Posterior vena cava (tissue), 2 donors: ENCODE measurements at places on chromosomes 2 and 18. TPM values are rescaled to one million over a fixed set of nuclear protein-coding genes. Genes with fewer than 3 reads are reported as not detected.

Gene IMPA2
- 14.9 TPM for total RNA-seq

Gene RAB6C
- total RNA-seq = not detected

Gene SAP130
- total RNA-seq = 18.6 TPM

Gene PDE1A
- total RNA-seq = 15.1 TPM

Gene BCL2L11
- total RNA-seq = 10.4 TPM

Gene INHA
- 0.37 TPM for total RNA-seq

Gene MYOM1
- total RNA-seq = 42.1 TPM

GRCh38 chr2:104865096-104865470 lies 11.2 kb downstream of the POU3F3 start:
- no peak for DNase-seq

DNA sequence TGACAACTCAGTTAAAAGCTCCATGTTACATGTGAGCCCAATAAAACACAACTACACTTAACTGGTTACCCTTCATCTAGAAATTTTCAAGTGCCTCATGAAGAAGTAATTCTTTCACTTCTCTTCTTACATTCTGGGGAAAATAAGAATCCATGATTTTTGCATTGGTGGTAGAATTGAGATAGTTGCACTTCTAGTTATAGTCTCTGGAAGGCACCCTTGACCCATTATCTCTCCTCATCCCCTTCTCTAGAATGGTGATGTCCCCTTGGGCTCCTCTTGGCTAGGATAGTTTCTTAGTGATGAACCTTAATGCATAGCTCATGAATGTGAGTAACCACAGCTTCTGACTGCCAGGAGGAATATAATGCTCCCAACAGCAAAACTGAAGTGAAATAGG lies 3.6 kb downstream of the LGALSL start:
- DNase-seq = no peak

DNA sequence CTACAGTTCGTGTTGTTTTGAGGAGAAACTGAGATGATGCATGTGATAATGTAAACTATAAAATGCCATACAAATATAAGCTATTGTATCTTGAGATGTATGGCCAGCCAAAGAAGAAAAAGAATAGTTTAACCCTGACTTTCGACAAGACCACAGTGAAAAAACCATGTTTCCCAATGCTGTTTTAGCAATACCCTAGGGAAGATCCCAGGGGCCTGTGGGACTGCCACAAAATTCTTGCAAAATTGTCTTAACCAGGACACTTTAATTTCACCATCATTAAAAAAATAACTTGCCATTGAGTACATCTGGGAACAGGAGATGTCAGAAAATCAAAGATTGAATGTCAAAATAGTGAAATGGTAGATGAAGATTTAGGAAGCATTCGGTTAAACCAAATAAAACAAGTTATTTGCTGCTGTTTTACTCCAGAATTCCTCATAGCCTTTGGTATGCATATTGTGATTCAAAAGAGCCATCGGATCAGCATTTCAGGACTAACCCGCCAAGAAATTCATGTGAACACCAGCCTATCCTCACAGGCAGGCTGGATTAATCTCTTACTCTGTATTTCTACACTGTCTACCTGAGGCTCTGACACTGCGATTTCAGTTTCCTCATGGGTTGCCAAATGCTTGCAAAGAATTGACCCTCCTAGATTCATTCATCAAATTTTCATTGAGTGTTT lies 49.0 kb upstream of the SP3 start:
- no peak for DNase-seq

GRCh38 chr2:86337244-86337835 lies at the start of gene REEP1:
REEP1 (minus strand) TSS chr2:86337626; CDS start chr2:86337510, 116 bp downstream.
- no peak for DNase-seq

GRCh38 chr18:76467371-76468190 lies 27.5 kb downstream of the ZNF516 start:
- DNase-seq = no peak

GRCh38 chr18:23918395-23919032 lies 96.0 kb upstream of the TTC39C start:
- DNase-seq = peak; percentile 90

DNA sequence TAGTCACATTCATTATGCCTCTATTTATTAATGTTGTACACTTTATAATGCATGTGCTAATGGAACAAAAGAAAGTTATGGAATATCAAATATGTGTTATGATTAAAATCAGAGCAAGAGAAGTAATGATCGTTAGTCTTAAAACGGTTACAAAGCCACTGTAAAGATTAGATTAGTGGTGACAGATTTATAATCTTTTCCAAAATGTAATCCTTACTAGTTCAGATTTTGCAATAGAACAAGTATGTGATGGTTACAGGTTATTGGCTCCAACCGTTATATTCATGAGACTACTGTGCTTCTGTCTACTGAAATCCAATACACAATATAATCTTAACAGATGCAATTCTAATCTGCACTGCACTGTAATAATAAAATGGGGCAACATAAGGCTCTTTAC lies 180.6 kb downstream of the ZNF521 start:
- no peak for DNase-seq

DNA sequence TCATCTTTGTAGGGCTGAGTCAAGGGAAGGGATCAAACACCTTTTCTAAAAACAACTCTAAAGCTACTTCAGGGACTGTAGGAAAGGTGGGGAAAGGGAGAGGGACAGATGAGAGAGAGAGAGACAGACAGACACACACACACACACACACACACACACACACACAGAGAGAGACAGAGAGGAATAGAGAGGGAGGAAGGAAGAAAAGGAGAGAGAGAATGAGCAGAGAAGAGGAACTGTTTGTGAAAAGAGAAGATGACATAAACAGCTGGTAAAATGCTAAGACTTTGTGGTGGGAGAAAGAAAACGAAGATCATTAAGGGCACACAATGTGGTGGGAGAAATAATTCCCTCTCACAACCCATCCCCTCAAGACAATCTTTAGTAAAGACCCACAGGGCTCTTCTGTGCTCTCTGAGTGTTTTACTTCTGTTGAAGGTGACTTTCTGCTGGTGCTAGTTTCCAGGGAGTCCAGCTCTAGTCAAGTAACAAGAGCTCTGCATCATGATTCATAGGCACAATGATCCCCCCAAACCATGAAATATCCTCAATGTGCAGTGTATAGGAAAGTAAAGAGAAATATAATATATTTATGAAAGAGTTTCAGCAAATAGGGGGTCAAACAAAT lies 77.2 kb upstream of the STK17B start:
- DNase-seq = no peak

DNA sequence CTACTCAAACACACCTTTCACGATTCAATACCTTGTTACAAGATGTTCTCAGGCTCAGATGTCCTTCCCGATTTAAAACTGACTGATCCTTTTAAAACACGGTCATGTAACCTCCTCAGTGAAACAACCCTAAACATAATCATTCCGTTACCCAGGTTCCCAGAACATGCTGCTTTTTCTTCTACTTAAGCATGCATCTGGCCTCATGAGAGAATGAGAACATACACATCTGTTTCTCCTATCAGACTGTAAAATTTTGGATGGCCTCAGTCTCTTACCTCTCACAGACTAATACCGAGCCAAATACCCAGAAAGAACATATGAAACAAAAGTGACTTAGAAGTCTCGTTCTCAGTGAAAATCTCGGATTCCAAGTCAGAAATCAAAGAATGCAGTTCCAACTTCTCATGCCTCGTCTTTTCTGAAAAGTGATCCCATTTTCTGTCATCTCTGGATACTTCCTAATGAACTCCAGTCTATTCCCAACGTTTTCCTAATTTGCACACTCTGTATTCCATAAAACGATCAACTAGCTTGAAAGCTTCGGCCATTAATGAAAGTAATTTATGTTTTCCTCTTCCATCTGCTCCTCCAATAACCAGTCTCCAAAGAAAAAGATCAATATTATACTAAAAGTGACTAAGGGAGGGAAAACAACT lies 919 bp downstream of the SF3B1 start:
- no peak for DNase-seq

DNA sequence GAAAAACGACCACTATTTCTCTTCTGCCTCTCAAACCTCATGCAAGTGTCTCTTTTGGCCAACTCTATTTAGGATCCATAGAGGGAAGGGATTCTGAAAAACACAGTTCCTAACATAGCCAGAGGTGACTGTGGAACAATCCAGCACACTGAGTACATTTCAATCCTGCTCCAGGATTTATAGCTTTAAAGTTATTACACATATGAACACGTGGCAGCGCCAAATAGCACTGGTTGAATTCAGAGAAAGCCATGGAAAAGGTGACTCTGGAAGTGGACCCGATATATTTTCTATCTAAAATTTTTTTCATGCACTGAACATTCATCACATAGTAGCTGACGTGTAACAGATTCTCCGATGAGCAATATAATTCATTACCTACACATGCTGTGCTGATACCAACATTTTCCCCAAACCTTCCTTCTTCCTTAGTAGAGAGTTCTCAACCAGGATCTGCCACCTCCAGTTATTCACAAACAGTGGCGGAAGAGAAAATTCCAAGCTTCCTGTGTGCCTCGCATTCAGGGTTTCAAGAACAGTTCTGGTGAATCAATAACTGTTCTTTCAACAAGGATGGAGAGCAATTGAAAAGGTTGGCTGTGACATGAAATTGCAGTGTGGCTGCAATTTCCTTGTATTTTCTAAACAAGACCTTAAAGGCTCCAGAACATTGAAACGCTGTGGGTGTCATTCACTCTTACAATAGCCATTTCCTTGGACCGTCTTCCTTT lies 25.7 kb upstream of the TTR start:
- DNase-seq = no peak

DNA sequence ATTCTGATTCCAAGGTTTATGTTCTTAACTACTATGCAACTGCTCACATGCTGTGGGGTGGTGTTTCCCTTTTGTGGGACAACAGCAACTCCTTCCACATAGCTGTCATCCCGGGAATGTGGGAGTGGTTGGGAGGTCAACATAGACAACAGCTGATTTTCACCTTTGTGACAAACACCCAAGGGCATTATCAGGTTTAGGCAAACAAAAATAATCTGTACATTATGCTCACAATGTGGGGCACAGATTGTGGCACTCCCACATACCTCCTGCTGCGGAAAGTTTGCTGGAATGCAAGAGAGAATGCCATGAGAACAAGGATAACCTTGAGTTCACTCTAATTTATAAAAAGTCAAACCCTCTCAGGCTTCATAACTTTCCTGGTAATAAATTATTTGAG lies 582.6 kb downstream of the CNTNAP5 start:
- DNase-seq = no peak

DNA sequence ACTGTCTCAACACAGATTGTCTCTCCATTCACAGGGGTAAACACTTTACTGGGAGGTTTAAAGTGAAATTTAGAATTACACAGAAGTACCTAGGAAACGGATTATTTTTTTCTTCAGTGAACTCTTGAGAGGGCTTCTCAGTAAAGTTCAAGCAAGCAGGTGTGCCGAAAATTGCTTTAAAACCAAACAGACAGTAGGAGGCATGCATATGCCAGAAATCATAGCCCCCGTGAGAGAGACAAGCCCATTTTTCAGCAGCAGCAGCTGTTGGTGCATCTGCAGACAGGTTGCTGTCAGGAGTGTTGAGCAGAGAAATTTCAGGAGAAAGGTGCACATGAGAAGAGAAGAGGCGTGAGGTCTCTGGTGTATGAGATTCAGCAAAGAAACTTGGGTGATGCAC lies 2115.5 kb upstream of the CELF4 start:
- DNase-seq = no peak

GRCh38 chr2:70627211-70627898 lies 73.7 kb upstream of the TGFA start:
- DNase-seq = no peak

DNA sequence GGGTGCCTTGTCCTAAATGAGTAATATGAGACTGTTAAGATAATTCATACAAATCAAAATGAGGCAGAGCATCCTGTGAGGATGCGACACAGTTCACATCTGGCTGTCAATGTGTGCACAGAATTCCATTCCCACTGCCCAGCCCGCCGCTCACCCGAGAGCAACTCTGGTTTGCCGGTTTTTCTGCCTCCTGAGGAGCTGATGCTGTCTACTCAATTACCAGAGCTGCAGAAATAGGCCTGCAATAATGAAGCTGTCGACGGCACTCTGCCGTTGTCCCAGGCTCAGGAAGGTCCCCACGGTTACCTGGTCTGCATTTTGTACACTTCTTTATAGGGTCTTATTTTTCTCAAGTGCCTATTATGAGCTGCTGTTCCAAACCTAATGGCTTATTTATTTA lies 55.7 kb upstream of the LYPD1 start:
- no peak for DNase-seq

- no peak for DNase-seq
Observed at GRCh38 chr18:5389356-5389755, 93.8 kb upstream of the ZBTB14 start.

DNA sequence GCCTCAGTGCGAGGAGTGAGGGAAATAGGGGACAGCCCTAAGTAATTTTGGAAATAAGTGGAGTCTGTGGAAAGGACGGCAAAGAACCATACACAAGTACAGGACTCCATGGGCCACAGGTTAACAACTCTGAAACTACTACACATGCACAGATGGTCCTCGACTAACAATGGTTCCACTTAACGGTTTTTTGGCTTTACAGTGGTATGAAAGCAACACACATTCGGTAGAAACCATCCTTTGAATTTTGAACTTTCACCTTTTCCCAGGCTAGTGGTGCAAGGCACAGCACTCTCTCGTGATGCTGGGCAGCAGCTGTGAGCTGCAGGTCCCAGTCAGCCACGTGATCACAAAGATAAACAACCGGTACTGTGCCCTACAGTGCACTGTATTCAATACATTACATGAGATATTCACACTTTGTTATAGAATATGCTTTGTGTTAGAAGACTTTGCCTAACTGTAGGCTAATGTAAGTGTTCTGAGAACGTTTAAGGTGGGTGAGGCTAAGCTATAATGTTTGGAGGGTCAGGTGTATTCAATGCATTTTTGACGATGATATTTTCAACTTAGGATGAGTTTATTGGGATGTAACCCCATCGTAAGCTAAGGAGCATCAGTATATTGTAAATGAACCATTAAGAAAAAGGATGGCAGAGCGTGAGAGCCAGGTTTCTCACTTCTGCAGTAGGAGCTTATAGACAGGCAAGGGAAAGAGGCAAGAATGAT lies 44.6 kb downstream of the TBC1D8 start:
- DNase-seq = no peak

DNA sequence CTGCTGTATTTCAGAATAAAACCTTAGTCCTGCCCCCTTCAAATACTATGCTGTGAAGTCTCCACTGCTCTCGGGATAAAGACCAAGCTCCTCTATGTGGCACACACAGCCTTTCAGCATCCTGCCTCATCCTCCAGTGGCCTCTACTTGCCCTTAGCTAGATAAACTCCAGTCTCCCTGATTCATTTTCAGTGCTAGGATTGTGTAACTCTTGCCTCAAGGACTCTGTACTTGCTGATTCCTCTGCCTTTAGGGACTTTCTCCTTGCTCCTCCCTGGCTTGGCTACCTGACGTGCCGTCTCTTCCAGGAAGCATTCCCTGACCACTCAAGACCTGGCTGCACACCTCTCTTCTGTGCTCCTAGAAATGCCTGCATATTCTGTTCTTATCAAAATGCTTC lies 416.7 kb downstream of the MTX2 start:
- no peak for DNase-seq

DNA sequence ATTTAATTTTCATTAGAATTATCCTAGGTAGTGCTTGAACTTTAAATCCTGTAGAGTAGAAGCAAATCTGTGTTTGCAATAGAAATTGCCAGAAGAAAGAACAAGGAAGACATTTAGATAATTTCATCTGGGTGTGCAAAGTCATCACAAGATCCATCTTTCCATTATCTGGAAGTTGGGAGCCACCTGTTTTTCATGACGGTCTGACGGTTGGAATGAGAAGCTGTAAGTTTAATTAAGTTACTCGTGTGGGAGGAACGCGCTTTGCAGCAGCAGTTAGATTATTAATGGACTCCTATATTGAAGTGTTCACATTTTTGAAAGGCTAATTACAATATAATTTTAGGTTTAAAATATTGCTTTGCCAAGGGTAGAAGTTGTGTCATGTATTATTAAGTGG lies 69.9 kb upstream of the PARD3B start:
- no peak for DNase-seq
